ENCODE measurements at places on chromosomes 2 and 18. TPM values are rescaled to one million over a fixed set of nuclear protein-coding genes. Genes with fewer than 3 reads are reported as not detected.

DNA sequence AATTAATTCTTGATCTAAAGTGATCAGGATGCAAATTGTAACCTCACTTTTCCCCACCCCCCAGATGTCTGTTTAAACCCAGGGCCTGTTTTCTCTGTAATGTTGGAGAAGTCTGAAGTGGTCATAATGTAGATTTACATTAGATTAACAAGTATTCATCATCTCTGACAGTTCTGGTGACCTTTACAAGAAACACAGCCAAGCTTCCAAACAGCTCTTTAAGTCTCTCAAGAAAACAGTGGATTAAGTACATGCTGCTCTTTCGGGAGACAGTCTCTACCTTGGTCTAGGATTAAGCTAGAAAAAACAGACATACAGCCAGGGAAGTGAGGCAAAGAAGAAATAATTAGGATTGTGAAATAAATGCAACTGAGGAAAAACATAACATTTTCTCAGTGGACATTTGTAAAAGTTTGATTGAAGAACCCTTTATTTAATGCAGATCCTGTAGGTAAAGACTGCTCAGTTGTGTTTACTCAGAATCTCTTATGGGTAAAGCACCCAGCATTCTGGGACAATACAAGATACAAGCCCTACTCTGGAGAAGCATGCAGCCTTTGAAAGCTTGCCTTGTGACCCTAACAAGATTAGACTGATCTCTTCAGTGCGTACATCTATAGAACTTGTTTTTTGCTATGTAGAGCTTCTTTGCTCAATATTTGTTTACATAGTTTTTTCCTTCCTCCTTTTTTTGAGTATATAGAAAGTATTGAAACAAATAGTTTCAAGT is 203.9 kb downstream of the PHLPP1 start:
- no peak for DNase-seq

GRCh38 chr18:38940863-38941531 is 1375.4 kb upstream of the CELF4 start:
- no peak for DNase-seq

Gene REG3A
- 2.8 TPM for total RNA-seq

Gene CYBRD1
- total RNA-seq, result 357 TPM

GRCh38 chr2:100383306-100383705 is 34.2 kb downstream of the CHST10 start:
- no peak for DNase-seq

Gene MAP3K20
- 79.6 TPM for total RNA-seq

Gene LRRTM4
- total RNA-seq, result not detected

DNA sequence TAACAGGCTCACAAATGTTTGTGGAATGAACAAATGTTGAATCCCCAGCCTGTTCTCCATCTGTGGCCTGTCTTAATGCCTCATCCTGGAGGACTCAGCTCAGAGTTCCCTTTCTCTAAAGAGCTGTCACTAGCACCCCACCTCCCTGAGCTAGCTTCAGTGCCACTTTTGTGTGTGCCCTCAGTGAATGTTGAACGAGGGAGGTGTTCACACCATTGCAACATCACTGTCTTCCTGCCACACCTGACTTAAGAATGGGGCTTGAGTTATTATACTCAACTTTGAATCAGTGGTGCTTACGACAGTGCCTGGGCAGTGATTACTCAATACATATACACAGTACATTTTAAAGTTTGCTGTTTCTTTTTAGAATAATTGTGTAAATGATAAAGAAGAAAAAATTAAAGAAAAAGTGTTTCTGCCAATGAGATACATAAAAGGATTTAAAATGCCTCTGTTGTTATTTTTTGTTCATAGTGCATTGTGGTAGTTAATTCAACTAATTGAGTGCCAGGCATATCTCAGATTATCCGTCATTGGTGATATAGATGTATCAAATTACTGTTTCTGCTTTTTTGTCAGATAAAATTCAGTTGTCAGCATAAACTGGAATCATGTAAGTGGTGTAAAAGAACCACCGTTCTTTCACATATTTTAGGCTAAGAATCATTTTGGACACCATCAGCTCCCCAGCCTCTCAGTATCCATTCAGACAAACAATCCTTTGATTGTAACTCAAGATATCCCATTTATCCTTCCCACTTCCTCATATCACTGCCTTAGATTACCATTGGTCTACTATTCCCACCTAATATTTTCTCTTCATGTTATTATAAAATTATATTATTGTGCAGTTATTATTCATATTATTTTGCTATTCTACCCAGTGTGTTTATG is 304.7 kb downstream of the PTPRM start:
- DNase-seq, result no peak

DNA sequence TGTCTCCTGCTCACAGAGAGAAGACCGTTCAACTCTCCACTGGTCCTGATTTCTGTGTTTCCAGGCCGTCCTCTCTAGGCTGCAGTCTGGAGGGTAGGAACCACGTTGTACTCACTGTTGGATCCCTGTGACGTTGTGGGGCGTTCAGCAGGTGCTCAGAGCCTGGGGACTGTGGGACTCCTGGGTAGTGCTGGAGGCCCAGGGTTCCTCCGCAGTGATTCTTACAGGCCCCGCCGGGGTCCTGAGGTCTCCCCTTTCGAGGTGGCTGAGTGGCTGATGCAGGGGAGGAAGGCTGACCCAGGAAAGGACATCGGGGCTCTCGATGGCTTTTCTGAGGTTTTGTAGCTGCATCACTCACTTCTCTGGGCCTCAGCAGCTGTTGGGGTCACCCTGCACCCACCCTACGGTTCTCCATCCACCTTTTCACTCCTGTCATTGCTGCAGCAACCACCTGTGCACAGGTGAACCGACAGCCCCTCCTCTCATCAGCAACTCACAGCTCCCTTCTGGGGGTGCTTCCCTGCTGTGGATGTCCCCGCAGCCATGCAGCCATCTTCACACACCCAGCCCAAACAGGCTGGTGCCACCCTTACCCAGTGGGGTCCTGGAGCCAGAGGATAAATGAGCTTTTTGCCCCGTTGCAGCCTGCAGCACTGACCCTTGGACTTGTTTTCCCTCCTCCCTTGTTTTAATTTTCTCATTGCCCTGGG is 169.6 kb upstream of the HDAC4 start:
- DNase-seq, result no peak

DNA sequence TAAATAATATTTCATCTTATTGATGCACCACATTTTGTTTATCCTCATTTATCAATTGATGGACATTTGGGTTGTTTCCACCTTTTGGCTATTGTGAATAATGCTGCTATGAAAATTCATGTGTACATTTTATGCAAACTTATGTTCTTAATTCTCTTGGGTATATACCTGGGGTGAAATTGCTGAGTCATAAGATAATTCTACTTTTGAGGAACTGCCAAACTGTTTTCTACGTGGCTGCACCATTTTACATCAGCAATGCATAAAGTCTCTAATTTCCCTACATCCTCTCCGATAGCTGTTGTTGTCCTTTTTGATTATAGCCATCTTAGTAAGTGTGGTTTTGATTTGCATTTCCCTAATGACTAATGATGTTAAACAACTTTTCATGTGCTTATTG is 116.5 kb upstream of the DLX2 start:
- DNase-seq, result no peak

Gene CRYBA2
- total RNA-seq, result not detected

- no peak for DNase-seq
Measured at GRCh38 chr2:238584617-238585016, 157.9 kb downstream of the ASB1 start.

Gene TFPI
- 86.8 TPM for total RNA-seq

DNA sequence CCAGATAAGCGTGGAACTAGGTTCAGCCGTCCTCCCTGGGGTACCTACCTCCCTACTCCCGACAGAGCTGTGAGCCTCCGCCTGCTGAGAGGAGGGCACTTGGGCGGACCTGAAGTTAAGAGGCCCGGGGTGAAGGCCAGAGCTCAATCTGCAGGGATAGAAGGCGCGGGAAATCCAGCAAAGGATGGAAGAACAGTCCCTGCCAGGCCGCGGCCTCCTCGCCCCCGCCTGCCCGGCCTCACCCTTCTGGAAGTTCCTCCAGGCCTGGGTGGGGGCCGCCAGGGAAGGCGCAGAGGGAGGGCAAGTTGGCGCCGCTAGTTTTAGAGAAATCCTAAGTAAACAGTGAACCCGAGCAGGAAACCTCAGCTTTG is 13.0 kb downstream of the EN1 start:
- DNase-seq, result no peak

DNA sequence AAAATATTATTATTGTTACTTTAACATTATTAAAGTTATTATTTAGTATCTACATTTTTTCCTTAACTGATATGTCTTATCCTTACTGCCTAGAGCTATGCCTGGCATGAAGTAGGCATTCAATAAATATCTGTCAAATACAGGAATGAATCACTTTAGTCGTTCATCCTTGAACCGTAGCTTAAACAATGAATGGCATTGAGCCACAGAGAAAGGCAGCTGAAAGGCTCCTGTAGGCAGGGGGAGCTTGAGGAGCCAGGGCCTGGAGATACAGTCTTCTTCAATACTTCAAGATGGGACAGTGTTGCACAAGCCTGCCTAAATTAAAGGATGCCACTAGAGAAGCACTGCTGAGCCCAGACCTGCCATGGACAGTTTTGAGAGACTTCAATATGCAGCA is 22.5 kb downstream of the CYRIA start:
- DNase-seq, result no peak

DNA sequence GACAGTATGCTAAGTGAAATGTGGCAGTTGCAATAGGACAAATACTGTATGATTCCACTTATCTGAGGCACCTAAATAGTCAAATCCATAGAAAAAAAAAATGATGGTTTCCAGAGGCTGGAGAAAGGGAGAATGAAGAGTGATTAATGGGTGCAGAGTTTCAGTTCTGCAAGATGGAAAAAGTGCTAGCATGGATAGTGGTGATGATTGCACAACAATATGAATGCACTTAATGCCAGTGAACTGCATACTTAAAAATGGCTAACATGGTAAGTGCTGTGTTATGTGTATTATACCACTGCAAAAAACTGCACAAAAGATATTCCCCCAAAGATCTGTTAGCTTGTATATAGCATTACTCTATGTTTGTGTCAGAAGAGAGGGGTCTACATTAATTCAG is 185.4 kb downstream of the INHBB start:
- no peak for DNase-seq

Gene STK39
- total RNA-seq, result 18.5 TPM

DNA sequence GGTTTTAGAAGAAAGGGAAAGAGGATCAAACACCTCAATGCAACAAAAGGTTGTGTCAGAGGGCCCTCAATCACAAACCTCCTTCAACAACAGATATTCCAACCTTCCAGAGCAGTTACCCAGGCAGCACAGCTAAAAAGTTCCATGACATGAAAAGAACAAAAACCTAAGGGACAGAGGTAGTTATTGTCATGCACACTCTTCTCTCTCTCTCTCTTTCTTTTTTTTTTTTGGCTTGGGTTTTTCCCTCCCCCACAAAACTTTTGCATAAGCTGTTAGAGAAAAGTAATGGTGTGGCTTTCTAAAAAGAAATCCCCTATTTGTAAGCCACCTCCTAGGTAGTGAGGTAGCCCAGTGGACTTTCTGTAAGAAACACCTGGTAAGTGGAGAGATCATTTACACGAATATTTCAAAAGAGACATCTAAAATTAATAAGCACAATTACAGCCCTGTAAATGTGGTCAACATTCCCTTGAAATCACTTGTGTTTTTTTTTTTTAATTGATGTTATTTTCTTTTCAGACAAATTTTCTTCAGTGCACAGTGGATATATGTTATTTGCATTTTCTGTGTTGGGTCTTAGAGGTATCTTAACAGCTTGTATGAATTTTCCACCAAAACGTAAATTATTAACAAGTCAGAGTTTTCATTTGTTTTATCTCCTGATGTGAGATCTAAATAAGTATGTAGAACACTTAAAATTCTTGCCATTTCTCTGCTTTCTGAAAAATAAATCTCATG is 48.4 kb downstream of the ZEB2 start:
- DNase-seq, result no peak

- DNase-seq, result no peak
Measured at GRCh38 chr18:35128675-35129074, 87.5 kb downstream of the MAPRE2 start.

- no peak for DNase-seq
Measured at GRCh38 chr2:113692698-113693428, 63.6 kb downstream of the SLC35F5 start.

DNA sequence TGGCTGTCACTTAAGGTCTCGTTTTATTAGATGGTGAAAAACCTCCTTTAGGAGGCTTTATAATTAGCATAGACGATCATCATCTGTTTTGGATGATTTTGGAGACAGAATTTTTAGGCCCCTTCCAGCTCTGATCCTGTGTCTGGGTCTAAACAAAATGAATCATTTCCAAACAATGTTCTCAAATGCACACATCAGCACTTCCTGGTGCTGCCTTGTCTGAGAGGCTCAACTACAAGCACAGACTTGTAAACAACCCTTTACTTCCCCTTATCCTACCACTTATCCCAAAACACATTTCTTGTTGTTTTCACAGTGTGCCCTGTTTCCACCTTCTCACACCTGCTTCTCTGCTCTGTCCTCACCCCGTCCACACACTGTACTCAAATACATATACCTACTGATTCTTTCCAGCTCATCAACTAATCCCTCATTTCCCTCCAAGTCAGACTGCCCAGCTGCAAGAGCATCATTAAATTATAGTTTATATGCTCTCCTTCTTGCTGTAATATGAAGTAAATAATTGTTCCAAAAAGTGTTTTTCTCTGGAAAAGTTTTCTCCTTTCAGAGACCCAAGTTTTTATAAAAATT is 71.2 kb upstream of the COL3A1 start:
- DNase-seq, result no peak

DNA sequence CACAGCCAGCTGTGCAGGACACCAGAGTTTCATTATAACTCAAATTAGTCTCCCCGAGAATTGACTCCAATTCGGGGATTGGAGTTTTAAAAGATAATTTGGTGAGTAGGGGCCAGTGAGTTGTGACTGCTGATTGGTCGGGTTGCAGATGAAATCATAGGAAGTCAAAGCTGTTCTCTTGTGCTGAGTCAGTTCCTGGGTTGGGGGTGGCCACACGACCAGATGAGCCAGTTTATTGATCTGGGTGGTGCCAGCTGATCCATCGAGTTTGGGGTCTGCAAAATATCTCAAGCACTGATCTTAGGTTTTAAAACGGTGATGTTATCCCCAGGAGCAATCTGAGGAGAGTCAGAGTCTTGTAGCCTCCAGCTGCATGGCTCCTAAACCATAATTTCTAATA is 82.7 kb upstream of the SLC66A3 start:
- no peak for DNase-seq

DNA sequence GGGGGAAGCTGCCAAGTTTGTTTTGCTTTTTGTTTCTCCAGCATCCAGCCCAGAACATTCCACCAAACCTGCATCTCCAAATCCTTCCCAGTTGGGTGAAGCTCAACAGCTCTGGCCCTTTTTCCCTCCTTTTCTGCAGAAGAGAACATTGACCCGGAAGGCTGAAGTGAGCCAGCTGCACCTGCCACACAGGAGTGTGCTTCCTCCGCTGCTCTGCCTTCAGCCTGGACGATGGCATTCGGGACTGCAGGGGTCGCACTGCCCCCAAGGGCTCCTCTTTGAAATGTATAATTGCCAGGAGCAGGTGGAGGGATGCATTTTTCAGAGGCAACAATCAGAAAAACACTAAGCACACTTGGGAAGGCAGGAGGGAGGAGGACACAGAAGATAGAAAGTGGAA is 41.8 kb downstream of the ST8SIA5 start:
- no peak for DNase-seq

- DNase-seq, result no peak
Measured at GRCh38 chr2:128317181-128317898, 1.3 kb downstream of the HS6ST1 start.
